Epithelial cell of esophagus (primary cell): ENCODE measurements at places on chromosomes 3 and 15.

GRCh38 chr3:149850787-149851584 lies 38.0 kb downstream of the RNF13 start:
- no peak for DNase-seq

- DNase-seq: peak; percentile 86
Measured at GRCh38 chr15:62334536-62334935, 169.5 kb upstream of the C2CD4B start.

GRCh38 chr3:184733971-184734608 lies 22.2 kb upstream of the MAGEF1 start:
- DNase-seq: no peak

DNA sequence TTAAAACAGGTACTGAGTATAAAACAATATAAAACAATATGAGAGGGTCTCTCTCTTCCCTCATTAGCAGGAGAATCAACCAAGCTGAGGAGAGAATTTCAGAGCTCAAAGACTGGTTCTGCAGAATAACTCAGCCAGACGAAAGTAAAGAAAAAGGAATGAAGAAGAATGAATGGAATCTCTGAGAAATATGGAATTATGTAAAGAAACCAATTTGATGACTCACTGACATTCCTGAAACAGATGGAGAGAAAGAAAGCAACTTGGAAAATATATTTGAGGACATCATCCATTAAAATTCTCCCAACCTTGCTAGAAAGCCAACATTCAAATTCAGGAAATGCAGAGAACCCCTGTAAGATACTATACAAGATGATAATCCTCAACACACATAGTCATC lies 630.9 kb downstream of the PYDC2 start:
- DNase-seq: peak; percentile 24

- DNase-seq: no peak
Measured at GRCh38 chr3:173913397-173913796, 515.9 kb downstream of the NLGN1 start.

- no peak for DNase-seq
Measured at GRCh38 chr15:66065325-66065724, 188.2 kb downstream of the MEGF11 start.

DNA sequence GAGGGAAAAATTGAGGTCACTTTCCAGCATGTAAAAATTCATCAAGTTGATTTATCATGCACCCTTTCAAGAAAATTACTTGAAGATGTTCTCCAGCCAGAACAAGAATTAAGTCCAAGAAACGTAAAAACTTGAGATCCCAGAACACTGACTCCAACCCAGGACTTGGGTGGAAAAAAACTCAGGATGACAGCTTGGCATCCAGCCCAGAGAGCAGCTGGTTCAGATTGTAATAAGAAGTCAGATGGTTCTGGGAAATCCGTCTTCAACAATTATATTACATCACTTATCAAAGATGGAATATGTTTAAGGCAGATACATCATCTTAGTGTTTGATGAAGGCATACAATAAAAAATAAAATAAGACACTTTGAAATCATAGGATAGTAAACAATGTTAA lies 23.0 kb upstream of the DNAJC13 start:
- DNase-seq: no peak

- DNase-seq: no peak
Measured at GRCh38 chr3:12571986-12572385, 15.1 kb downstream of the MKRN2 start.

DNA sequence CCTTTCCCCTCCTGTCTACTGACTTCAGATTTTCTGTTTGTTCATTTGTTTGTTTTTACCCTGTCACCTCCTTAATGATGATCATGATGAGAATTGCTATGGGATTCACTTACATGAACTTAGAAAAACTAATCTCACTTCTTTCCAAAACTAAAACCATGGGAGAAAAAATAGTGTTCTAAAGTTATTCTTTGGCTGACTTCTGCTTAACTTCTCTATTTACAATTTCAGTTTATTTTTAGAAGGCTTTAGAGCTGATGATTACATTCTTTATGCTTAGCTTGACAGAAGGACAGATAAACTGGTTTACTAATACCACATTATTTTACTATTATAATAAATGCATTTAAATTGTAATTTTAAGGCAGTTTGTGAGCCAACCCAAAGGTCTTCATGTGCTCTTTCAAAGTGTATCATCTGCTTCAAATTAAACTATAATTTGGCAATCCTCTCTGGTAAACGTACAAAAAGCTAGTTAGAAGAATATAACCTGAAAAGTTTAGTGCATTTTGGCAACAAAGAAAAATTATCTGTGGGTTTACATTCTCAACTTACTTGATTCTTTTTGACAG lies 676.8 kb upstream of the UBE2E2 start:
- no peak for DNase-seq

GRCh38 chr3:191378142-191378812 lies 48.0 kb upstream of the UTS2B start:
- DNase-seq: no peak
